NCI-H226 (cell line): ENCODE measurements at places on chromosomes 2 and 18.
A peak's percentile ranks its signal among the peaks of the same experiment; 100 is the strongest.

GRCh38 chr18:63164396-63164795, 155.2 kb downstream of the BCL2 start:
- no peak for DNase-seq

GRCh38 chr18:59200787-59201186, 19.2 kb upstream of the GRP start:
- DNase-seq, result no peak

GRCh38 chr2:25295621-25296020, 46.1 kb downstream of the DNMT3A start:
- DNase-seq, result no peak

GRCh38 chr2:196954001-196954400, 27.5 kb upstream of the PGAP1 start:
- no peak for DNase-seq

- DNase-seq, result no peak
These were observed 2.5 kb upstream of the GBX2 start for GRCh38 chr2:236170590-236171165.

DNA sequence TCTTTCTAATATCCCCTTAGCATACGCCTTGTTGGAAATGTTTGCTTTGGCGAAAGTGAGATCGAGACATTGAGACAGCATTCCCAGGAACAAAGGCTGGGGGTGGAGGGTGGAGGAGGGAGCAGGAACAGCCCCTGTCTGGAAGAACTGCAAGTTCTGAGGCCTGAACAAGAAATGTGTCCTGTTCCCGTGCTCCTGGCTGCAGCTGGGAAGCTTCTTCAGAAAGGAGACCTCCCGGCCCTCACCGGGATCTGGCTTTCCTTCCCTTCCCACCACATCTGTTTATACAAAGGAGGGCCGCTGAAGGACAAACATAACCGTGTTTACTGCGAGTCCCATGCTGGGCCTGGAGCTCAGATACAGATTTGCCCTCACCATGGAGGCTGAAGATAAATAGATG, 35.9 kb downstream of the AFF3 start:
- DNase-seq, result no peak

GRCh38 chr2:98356729-98357128, 10.5 kb downstream of the CNGA3 start:
- DNase-seq, result no peak

DNA sequence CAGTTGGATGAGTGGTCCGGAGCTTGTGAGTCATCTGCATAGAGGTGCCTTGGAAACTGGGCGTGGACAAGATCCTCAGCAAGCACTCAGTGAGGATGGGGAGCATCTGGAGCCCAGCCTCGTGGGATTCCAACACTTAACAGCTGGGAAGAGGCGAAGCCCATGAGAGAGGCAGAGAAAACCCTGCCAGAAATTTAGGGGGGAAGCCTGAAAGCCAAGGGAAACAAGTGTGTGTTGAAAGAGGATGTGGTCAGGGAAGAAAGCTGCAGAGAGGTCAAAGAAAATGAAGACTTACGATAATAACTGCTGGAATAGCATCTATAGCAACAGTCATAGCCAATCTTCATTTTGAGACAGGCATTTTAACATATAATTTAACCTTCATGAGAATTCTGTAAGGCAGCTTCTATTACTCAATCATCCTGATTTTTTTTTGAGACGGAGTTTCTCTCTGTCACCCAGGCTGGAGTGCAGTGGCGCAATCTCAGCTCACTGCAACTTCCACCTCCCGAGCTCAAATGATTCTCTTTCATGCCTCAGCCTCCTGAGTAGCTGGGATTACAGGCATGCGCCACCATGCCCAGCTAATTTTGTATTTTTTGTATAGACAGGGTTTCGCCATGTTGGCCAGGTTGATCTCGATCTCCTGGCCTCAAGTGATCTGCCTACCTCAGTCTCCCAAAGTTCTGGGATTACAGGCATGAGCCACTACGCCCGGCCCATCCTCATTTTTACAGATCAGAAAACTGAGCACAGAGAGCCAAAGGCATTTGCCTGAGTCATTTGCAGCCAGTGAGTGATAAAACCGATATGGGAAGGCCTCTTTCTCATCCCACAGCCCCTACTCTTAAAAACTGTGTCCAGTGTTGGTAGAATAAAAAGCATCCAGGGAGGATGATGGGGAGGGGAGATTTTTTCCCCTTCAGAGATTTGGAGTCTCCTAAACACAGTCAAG, 214.4 kb upstream of the EPAS1 start:
- peak; percentile 45 for DNase-seq

- no peak for DNase-seq
These were observed 280.3 kb upstream of the SKOR2 start for GRCh38 chr18:47531717-47532116.

DNA sequence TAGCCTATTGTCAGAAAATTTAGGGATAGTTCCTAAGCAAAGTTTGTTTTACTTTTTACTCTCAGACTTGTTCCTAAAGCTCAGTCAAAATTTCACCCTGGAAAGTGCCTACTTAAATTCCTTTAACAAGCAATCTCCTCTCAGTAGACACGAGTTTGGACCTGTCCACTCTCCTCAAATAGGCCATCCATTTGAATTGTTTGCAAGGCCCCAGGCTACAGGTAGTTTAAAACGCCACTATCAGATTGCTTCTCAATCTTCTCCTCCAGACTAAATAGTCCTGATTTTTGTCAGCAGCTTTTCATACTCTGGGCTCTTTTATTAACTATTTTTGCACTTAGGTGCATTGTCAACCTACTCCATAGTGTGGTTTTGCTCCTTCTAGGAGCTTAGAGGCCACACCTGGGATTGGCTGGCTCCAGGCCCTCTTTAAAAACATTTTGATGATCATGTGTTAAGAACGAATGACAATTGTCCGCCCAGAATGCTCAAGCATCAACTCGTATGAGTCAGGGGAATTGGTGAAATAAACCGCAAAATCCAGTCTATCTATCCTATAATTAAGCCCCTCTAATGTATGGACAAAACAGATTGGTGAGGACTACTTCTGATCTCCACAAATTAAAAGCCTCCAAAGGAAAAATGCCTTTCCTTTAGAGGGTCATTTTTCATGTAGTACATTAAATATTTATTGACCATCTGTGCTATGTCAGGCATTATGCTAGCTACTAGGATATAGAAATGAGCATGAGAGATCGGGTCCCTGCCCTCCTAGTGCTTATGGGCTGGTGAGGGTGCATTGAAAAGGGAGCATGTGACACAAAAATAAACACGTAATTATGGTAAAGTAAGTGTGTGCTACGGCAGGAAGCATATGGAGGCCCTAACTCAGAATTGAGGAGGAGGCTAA, 333.8 kb upstream of the TNP1 start:
- no peak for DNase-seq

- DNase-seq, result no peak
These were observed 1060.3 kb downstream of the DSC3 start for GRCh38 chr18:29982218-29982617.

DNA sequence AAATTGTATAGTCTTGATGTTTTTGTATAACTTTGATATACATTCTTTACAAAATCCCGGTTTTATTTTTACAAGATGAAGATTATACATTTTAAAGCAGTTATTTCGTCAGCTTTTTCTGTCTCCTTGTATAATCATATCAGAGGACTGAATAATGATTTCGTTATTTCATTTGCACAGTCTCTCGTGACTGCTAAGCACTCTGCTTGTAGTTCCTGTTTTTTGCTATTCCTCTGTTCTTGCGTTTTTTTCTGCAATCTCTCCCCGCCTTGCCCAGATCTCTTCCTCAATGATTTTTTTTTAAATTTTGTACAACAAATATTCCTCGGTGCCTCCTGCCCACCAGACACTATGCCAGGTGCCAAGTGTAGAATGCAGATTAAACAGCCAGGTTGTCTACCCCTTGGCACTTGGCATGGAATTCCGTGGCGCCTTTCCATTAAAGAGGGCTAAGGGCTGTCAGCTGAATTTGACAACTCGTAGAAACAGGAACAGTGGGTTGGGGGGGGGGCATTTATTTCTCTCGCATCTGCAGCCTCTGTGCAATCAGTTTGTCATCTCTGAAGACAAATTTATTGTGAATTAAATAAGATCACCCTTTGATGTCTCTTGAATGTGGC, 69.6 kb downstream of the KLHL29 start:
- no peak for DNase-seq

- DNase-seq, result no peak
These were observed 471.5 kb downstream of the EPHA4 start for GRCh38 chr2:221100467-221101089.

DNA sequence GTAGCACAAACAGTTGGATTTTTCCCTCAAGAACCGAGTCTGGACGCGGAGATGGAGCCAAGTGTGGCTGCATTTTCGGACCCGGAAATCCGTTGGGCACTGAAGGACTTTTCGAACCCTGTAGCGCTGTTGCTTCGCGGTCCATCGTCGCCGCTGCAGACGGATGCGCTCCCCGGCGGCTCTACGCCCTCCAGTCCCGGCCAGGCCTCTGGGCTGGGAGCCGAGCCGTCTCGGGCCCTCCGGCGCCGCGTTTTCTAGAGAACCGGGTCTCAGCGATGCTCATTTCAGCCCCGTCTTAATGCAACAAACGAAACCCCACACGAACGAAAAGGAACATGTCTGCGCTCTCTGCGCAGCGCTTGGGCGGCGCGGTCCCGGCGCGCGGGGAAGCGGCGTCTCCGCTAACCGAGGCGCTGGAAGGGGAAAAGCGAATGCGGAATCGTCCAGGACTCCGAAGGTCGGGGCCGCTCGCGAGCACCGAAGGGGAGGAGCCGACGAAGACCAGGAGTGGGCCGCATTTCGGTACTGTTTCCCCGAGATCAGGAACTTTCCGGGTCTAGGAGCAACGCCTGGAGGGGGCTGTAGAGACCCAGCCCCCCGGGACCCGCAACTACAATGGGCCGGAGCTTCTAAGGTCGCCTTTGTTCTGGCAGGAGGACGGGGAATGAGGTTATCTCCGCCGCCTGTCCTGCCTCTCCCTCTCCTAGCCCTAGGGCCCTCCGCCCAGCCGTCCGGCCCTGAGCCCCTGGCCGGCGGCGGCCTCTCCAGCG, 3.2 kb downstream of the EMX1 start:
- no peak for DNase-seq

DNA sequence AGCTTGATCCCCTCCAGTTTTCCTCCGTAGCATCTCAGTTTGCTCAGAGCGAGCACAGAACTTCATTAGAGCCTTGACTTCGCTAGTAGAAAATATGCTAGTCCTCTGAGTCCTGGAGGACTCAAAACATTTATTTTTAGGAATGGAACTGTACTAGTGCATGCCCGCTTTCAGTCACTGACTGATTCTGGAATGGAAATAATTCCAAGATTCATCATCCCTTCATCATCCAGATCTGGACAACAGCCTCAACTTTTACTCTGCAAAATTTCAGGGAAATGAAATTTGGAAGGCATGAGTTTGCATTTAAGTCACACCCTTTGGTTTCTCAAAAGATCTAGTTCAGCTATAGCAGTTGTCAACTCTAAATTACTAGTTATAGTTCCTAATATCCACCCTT, 304.6 kb downstream of the XIRP2 start:
- peak; percentile 6 for DNase-seq

GRCh38 chr2:105447476-105447875, 48.6 kb upstream of the FHL2 start:
- no peak for DNase-seq

DNA sequence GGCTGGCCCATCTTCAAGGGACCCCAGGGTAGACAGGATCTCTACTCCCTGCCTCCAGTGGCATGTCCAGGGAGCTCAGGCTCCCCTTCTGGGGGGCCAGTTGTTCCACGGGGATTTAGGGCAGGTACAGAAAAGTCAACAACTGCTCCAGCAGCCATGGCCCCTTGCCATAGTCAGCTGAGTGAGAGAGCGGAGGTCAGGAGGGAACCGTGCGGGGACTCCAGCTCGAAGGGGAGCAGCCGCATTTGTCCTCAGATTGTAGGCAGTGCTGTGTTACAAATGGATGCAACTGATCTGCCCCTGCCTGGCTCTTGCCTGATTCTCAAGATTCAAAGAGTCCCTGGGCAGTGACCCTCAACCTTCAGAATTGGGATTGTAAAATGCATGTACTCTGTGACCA, 49.9 kb downstream of the ITGB1BP1 start:
- no peak for DNase-seq

DNA sequence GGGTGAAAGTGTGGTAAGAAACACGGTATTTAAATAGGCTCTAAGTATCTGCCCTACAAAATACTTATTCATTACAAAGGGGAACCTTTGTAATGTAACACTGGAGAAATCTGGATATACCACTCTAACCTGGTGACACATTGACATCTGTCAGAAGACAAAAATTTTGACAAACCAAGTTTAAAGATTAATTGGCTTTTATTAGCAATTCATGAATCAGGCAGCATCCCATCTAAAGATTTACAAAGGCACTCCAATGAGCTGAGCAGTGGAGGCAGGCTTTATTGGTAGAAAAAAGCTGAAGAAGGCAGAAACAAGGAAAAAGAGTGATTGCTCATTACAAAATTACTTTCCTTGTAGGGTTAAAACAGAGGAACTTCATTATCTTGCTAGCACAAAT, 35.0 kb downstream of the BMPR2 start:
- no peak for DNase-seq

GRCh38 chr2:142750858-142751257, 126.6 kb upstream of the KYNU start:
- no peak for DNase-seq

- no peak for DNase-seq
These were observed 1624.9 kb upstream of the CELF4 start for GRCh38 chr18:39190508-39190907.
